ENCODE measurements at places on chromosomes 1 and 21.

DNA sequence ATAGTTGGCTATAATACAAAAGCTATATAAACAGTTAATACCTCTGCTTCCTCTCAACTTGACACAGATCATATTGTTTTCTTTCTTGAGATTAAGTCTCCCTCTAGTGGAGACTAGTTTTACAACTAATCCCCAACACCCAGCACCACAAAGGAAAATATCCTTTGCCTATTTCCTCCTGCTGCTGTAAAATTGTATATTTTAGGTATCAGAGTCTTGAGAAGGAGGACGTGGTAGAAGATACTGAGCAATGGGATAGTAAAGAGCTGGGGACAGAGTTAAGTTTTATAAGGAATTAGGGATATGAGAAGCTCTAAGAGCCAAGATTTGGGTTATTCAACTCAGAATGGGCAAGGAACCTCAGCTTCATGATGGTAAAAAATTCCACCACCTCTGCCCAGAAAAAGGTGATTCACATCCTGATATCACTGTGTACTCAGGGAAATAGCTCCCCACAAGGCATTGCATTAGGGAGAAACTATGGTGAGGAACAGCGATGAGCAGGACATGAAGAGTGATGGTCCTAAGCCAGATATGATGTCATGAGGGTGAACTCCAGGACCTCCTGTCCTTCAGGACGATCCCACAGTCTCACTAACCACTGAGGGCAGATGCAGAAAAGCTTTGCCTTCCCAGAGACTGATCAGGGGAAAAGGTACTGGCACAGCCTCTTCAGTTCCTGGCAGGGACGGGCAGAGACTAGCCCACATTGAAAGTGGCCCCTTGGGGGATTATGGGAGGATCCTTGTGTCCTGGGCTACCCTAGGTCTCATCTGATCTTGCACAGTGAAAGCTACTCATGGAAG is 14.7 kb upstream of the CFAP126 start:
- DNase-seq = no peak

DNA sequence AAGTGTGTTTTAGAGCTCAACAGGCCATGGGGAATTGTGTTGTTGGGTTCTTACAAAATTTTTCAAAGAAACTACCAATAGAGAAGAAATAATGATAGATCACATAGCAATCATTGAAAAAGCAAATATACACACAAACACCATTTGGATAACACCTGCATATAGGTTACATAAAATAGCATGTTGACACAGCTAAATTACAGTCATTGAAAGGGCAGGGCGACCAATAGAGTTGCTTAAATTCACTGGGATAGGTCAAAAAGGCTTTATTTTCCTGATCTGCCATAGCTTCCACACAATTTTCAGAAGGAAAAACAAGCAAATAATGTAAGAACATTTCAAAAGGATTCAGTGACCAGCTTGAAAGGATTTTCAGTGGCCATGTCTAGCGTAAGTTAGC is 57.9 kb upstream of the FGGY start:
- no peak for DNase-seq

DNA sequence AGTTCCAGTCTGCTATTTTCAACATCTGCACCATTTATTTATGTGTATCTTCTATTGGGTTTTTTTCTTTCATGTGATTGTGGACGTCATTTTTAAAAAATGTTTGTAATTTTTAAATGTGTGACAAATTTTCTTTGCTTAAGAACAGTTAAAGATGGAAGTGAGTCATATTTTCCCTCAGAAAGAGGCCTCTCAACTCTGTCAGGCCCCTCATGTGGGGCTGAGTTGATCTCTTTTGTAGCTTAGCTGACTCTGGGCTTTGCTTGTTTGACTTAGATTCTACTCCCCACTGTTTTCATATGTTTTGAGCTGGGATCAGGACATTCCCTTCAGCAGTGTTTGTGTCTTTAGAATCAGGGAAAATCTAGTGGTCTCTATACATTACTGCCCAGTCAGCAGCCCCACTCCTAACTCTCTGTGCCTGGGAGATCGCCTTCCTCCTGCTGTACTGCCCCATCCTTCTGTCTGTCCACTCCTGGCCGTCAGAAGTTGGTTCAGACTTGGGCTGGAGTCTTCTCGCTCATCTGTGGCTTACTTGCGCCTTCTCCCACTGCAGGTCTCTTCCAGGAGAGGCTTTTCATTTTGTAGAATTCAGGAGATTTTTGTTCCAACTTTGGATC is 137.4 kb downstream of the DYRK1A start:
- DNase-seq = no peak

GRCh38 chr1:194684636-194685035 is 1498.2 kb upstream of the B3GALT2 start:
- no peak for DNase-seq

DNA sequence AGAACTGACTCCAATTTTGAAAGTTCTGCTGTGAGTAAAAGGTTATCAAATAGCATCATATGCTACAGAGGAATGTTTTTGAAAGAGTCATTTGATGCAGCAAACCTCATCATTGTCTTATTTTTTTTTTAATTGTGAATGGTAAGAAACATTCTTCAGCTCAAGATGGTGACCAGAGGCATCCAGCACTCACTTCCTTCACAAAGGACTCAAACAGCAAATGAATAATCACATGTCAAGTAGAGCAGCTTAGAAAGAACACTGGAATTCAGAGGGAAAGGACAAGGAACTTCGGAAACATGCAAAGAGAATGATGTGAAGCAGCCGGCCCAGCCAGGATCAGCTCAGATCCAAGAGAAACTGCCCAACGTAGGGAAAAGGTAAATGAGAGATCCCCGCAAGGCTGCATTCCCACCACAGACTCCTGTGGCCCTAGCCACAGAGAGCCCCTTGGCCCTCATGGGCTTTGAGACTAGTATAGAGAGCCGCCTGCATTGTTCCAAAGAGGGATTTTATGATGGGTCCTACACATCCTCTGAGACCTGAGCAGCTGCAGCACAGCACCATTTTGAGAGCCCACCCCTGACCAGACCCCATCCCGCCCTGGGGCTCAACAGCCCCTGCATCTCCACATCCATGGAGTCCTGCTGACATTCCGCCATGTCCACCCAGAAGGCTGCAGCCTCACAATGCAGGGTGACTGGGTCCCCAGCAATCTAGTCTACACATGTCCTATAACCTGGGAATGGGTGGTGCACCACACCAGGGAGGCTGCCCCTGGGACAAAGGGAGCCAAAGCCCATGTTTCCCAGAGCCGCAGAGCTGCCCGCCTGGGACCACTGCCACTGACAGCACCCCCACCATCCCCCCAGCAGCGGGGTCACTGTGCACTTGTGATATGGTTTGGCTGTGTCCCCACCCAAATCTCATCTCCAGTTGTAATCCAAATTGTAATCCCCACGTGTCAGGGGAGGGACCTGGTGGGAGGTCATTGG is 21.2 kb upstream of the UTS2 start:
- DNase-seq = no peak

DNA sequence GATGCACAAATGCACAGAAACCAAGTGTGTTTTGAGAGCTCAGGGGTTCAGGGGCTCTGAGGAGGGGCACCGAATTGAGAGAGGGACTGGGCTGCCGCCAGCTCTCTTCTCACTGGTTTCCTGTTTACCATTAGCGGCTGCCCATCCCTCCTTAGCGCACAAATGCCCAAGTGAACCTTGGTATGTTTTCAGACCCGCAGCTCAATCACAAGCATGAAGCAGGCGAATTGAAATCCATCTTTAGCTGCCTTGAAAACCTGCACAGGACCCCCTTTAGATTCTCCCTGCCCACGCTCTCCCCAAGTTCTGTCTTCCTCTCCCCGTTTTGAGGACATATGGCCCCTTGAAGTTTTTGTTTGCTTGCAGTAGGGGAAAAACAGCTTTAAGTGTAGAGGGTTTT is 61.1 kb upstream of the ACOT11 start:
- DNase-seq = no peak

DNA sequence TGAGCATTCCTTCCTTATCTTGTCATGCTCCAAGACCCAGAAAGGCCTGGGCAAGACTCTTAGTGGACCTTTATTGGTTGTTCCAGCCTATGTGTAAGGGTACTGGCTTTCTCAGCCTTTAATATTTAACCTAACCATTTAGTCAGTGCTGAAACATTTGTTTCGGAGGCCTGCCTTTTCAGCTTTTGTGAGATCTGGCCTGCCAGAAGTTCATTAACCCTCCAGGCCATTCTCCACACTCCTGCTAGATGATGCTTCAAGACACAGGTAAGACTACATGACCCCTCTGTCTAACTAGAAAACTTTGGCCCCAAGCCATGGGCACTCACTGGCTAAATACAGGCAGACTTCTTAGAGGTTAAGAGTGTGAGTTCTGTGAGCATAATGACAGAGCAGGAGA is 138.4 kb upstream of the ZP4 start:
- DNase-seq = no peak

- no peak for DNase-seq
Observed at GRCh38 chr1:155329980-155330598, 9.4 kb downstream of the RUSC1 start.

- DNase-seq = no peak
Observed at GRCh38 chr1:11868331-11868980, 9.7 kb upstream of the NPPB start.

- DNase-seq = no peak
Observed at GRCh38 chr1:41887365-41887764, 31.4 kb downstream of the HIVEP3 start.

- no peak for DNase-seq
Observed at GRCh38 chr1:2323451-2323974, 67.8 kb downstream of the MORN1 start.

DNA sequence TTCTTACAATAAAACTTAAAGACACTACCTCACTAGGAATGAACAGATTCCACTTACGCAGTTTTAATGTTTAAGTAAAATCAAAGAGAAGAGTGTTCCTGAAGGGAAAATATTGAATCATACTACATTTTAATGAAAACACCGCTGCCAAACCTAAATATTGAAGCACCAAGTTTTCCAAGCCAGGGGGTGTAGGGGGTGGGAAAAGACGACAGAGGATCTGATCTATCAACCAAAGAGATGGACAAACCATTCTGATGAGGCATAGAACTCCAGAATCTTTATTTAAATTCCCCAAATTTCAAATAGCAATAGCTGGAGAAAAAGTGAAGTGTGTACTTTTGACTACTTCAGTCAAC is 1.2 kb downstream of the ELK4 start:
- no peak for DNase-seq

DNA sequence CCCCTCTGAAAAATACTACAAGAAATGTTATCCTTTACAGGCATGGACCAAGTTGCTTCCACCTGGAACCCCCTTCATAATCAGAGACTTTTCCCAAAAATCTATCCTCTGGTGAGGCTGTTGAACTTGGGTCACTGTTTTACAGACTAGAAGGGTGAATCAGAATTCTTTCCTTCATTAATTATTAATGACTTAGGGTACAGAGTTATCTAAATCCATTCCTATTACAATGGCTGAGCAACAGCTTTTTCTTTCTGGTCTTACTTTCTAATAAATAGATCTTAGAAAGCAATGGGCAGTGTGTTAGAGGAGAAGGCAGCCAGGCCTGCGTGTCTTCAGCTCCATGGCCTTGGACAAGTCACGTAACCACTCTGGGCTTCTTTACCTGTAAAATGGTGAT is 284.2 kb downstream of the ZNF648 start:
- DNase-seq = no peak

- DNase-seq = no peak
Observed at GRCh38 chr21:31318971-31319370, 25.1 kb downstream of the TIAM1 start.

- no peak for DNase-seq
Observed at GRCh38 chr1:35215346-35215745, 22.4 kb upstream of the SFPQ start.

DNA sequence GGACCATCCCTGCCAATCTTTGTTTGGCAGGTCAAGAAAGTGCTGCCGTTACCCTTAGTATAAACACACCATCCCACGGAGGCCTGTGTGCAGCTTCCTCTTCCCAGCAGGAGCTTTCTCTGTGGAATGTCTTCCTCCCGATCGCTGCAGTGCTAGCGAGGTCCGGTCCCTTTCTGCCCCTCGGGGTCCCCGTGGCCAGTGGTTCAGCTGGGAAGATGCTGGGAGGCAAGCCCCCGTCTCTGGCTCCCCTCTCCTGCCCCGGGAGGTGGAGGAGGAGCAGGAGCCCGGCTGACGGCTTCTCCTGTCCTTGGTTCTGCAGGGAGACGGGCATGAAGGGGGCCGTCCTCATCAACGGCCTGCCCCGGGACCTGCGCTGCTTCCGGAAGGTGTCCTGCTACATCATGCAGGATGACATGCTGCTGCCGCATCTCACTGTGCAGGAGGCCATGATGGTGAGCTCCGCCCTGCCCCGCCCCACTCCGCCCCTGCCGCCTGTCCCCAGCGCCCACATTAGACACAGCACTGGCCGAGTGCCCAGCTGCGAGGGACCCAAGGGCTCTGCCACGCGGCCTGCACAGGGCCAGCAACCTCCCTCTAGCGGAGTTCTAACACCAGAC is 42.1 kb downstream of the TFF3 start:
- no peak for DNase-seq

- no peak for DNase-seq
Observed at GRCh38 chr1:183847641-183848040, 42.7 kb downstream of the RGL1 start.

DNA sequence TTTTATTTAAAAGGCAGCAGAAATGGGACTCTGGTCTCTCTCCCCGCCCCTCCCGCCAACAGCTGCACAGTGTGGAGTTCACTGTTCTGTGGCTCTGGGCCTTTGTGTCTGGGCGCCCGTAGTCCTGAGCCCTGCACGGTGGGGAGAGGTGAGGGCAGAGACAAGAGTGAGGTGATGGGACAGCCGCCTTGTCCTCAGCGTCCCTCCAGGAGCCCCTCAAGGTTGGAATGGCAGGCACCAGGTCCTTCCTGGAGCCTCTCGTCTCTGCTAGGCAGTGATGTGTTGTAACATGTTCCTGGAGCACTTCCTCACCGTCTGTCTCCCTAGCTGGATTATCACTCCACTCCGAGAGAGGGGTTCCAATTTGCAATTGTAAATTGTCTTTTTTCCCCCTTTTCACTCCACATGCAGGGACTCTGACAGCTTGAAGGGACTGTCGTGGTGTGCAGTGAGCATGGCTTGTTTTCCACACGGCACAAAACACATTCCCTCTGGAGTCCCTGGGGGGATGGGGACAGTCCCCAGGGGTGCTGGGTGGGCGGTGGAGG is 44.6 kb upstream of the C1orf174 start:
- no peak for DNase-seq

DNA sequence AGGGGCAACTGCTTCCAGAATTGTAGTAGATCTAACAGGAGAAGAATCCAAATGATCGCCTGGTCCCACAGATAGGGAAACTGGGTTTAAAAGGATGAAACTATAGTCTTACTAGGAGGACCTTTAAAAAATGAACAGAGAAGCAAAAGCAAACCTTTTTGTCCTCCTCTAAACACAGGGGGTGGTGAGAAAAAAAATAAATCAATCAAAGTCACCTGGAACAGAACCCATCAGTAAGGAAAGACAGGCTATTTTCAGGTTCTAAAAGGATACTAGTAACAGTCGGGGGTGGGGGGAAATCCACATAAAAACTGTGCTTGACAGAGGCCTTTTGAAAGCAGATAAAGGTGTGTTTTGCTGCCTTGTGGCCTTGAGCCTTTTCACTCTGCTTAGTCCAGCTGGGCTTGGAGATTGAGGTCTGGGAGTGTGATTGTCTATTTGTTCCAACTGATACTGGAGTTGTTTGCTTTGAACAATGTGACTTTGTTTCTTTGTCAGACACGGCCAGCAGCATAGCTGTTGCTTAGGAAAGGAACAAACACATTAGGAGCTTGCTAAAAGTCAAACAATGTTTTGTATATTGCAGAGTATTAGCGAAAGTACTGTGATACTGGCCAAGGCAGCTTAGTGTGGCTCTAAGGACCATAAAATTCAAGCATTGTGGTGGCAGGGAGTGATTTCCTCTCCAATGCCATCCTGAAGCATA is 141.1 kb upstream of the IRF2BP2 start:
- no peak for DNase-seq
